Ascending aorta (tissue), 2 donors: ENCODE measurements at places on chromosomes 3 and 15. TPM values are rescaled to one million over a fixed set of nuclear protein-coding genes. Genes with fewer than 3 reads are reported as not detected.
A peak's percentile ranks its signal among the peaks of the same experiment; 100 is the strongest.

KPNA1 gene
- 21.1 TPM for total RNA-seq

GOLGA6L4 gene
- total RNA-seq, result not detected

LRRK1 gene
- 105 TPM for total RNA-seq

GRCh38 chr15:91857772-91858171 is 4.3 kb downstream of the SLCO3A1 start:
- no peaks in the 10 kb centered on the region for H3K36me3 ChIP-seq
- H3K4me1 ChIP-seq, result peaks cover 12% of the 10 kb centered on the region
- H3K27ac ChIP-seq, result no peak overlapping the region

DNA sequence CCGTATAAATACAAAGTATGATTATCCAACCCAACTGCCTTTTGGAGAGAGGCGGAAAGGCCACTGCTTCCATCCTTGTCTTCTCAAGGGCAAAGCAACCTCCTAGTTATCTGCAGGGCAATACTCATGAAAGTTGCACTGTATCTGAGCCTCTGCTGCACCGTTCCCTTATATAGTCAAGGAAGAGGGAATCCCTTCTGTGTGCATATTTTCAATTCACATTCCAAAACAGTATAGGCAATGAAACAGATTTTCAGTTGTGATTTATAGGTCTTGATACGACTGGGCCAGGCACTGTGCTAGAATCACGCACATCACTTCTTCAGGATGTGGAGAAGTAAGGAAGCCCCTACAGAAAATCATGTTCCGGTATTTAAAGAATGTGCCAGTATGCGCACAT is 455.7 kb downstream of the FOXP1 start:
- H3K27me3 ChIP-seq, result no peaks in the 10 kb centered on the region
- no peaks in the 10 kb centered on the region for H3K36me3 ChIP-seq
- peaks cover 7% of the 10 kb centered on the region for H3K4me1 ChIP-seq
- H3K4me3 ChIP-seq, result peak overlapping the region; percentile 49

GRCh38 chr3:38116471-38117162 is 20.3 kb downstream of the ACAA1 start:
- no peaks in the 10 kb centered on the region for H3K4me1 ChIP-seq
- H3K36me3 ChIP-seq, result no peaks in the 10 kb centered on the region
- H3K27me3 ChIP-seq, result no peaks in the 10 kb centered on the region
- H3K27ac ChIP-seq, result no peak overlapping the region
- peak; percentile 50 for DNase-seq

GRCh38 chr3:124773351-124774326 is 43.4 kb downstream of the UMPS start:
- H3K4me3 ChIP-seq, result no peak overlapping the region
- peaks cover 63% of the 10 kb centered on the region for H3K4me1 ChIP-seq
- H3K36me3 ChIP-seq, result peaks cover 14% of the 10 kb centered on the region
- H3K27ac ChIP-seq, result peak overlapping the region; percentile 24
- H3K27me3 ChIP-seq, result no peaks in the 10 kb centered on the region

DNA sequence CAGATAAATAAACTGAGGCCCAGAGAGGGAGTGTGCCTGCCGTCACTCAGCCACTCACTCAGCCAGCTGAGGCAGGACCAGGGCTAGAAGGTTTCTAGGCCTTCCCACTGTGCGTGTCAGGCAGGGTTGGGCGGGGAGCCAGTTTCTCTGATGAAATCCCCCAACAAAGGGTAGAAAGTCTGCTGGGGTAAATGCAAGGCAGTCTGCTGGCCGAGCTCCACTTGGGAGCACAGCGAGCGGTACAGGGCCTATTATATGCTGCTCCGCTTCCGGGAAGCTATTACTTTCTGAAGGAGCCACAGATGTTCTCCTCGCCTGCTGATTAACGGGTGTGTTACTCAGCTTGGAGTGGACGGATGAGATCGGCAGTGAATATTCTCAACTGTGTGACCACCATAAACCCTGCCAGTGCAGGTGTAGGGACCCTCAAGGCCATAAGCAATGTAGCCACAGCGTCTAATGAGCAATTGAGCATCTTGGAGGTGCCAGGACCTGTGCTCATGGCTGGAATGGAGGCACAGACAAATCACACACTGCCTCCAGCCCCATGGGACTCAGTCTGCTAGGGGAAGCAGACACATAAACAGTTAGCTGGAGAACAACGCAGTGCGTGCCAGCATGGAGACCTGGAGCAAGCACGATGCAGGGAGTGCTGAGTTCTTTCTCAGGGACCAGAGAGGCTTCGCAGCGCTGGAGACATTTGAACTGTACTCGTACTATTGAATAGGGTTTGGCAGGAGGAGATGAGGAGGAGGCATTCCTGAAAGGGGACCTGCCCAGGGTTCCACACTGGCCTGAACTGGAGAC is 42.1 kb downstream of the CORO2B start:
- peaks cover 14% of the 10 kb centered on the region for H3K4me1 ChIP-seq
- H3K27me3 ChIP-seq, result no peaks in the 10 kb centered on the region
- H3K36me3 ChIP-seq, result no peaks in the 10 kb centered on the region
- H3K27ac ChIP-seq, result peak overlapping the region; percentile 58

DNA sequence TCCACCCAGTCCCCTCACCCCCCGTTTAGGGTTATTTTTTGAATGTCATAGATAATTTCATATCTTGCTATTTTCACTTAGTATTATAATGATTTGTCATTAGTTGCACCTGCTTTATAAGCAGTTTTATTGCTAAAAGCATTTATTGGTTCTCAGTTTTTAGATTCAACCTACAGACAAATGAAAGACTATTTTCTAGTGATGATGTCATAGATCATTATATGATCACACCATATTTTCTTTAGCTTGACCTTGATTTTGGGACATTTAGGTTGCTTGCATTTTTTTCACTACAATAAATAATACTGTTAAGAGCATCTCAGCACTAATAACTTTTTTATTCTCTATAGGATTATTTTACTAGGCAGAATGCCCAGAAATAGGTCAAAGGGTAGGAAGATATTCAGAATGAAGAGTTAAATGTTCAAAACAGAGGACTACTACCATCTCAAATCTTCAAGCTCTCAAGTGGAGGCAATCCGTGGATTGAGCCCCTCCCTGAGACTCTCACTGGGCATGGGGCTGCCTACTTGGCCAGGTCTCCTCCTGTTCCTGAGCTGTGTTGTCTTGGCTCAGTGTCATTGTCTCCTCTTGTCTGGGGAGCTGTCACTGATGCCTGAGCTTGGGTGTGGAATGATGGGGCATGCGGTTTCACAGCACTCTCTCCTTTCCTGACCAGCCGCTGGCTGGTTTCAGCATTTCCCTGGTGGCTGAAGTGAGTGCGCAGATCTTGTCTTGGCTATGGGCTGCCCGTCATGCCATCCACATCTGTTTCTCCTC is 28.4 kb downstream of the CHCHD6 start:
- H3K4me1 ChIP-seq, result no peaks in the 10 kb centered on the region
- DNase-seq, result no peak
- H3K27ac ChIP-seq, result no peak overlapping the region
- no peak overlapping the region for H3K4me3 ChIP-seq
- H3K27me3 ChIP-seq, result no peaks in the 10 kb centered on the region

DNA sequence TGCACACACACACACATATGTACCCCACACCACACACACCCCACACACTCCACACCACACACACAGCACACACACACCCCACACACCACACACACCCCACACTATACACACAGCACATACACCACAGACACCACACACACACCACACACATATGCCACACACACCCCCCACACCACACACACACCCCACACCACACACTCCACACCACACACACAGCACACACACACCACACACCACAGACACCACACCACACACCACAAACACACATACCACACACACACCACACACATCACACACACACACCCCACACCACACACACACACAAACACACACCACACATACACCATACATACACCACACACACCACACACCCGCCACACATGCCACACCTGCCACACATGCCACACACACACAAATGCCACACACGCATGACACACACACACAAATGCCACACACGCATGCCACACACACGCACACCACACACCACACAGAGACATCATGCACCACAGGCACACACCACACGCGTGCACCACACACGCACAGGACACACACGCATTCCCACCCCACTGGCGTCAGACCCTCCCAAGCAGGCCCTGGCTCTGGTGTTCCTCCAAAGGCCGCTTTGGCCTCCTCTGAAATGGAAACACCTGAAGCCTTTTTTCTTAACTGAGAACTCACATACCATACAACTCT is 15.7 kb downstream of the CHST13 start:
- H3K27ac ChIP-seq, result no peak overlapping the region
- H3K4me3 ChIP-seq, result no peak overlapping the region
- DNase-seq, result no peak
- peaks cover 11% of the 10 kb centered on the region for H3K27me3 ChIP-seq

- no peak overlapping the region for H3K4me3 ChIP-seq
- no peak for DNase-seq
- peaks cover 3% of the 10 kb centered on the region for H3K4me1 ChIP-seq
- no peaks in the 10 kb centered on the region for H3K36me3 ChIP-seq
Observed at GRCh38 chr3:57076422-57076951, 16.0 kb downstream of the SPATA12 start.

GRCh38 chr3:123297627-123297899 is 95.8 kb downstream of the SEC22A start:
- no peaks in the 10 kb centered on the region for H3K4me1 ChIP-seq
- no peaks in the 10 kb centered on the region for H3K27me3 ChIP-seq
- H3K4me3 ChIP-seq, result no peak overlapping the region
- peaks cover 84% of the 10 kb centered on the region for H3K36me3 ChIP-seq

- no peak overlapping the region for H3K4me3 ChIP-seq
- H3K36me3 ChIP-seq, result no peaks in the 10 kb centered on the region
- no peaks in the 10 kb centered on the region for H3K4me1 ChIP-seq
Observed at GRCh38 chr15:42119446-42119760, 25.0 kb upstream of the PLA2G4D start.

- no peaks in the 10 kb centered on the region for H3K36me3 ChIP-seq
- H3K27ac ChIP-seq, result no peak overlapping the region
- DNase-seq, result no peak
- no peaks in the 10 kb centered on the region for H3K27me3 ChIP-seq
Observed at GRCh38 chr15:88998980-88999713, 86.0 kb upstream of the MFGE8 start.

DNA sequence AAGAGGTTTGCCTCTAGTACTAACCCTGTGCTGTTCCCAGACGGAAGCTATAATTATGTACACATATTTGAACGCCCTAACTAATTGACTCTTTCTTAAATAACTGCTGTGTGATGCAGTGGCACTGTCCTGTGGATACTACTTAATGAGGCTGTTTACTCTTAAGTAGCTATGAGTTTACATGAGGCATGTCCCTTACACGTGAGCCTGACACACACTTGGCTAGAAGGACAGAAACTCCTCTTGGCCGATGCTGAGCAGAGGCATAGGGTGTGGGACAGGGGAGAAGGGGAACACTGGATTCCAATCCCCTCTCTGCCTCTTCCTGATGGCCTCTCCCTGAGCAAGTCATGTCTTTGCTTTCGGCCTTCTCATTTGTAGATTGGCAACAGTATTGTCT is 21.9 kb downstream of the EHD4 start:
- no peak for DNase-seq
- H3K27ac ChIP-seq, result peak overlapping the region; percentile 64
- no peak overlapping the region for H3K4me3 ChIP-seq
- H3K4me1 ChIP-seq, result peaks cover 53% of the 10 kb centered on the region

DNA sequence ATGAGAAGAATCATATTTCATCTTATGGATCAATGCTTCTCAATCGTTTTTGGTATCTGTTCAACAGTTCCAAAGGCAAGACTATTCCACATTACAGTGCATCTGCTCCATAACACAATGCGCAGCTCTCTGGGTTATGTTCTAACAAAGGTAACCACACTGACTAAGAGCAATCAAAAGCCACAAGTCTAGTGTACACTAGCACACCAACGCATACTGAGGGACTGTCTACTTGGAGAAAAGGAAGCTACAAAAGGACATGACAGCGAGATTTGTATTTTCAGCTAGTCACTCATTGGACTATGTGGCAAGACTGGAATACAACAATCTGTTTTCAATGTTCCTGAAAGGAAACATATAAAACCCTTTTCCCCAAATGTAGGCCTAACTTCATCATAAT is 35.8 kb downstream of the SETD2 start:
- no peak overlapping the region for H3K4me3 ChIP-seq
- no peak overlapping the region for H3K27ac ChIP-seq
- peaks cover 13% of the 10 kb centered on the region for H3K36me3 ChIP-seq

DNA sequence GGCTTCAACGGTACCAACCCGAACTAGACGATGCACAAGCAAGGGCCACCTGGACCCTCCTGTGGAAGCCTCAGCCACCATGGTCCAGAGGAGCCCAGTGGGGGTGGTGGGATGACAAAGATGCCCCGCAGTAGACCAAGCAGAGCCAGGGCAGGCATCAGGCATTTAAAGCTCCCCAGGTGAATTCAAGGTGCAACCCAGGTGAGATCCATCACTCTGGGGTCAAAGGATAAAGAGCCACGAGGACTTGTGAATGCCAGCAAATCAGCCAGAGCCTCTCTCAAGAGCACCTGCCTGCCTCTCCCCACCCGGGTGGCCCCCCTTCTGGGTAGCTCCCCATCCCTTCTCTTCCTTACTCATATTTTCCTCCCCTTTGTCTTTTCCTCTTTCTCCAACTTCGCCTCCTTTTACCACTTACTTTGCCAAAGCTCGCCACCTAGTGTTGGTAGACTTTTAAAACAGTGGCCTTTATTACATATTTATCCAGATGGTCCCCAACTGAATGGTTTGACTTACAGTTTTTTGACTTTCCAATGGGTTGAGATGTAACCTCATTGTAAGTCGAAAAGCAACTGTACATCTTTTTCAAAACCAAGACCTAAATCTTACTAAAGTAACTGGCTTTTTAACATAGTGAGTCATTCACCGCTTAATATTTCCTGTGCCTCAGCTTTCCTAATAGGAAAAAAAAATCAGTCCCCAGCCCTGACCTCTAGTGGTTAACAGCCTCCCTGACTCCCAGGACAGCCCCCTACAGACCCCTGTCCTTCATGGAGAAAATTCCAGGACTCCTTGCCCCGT is 18.8 kb downstream of the PLA2G4F start:
- H3K4me3 ChIP-seq, result no peak overlapping the region
- no peaks in the 10 kb centered on the region for H3K27me3 ChIP-seq
- no peak for DNase-seq
- H3K36me3 ChIP-seq, result no peaks in the 10 kb centered on the region

- no peaks in the 10 kb centered on the region for H3K27me3 ChIP-seq
- no peak for DNase-seq
- no peak overlapping the region for H3K4me3 ChIP-seq
- H3K36me3 ChIP-seq, result no peaks in the 10 kb centered on the region
- H3K4me1 ChIP-seq, result peaks cover 4% of the 10 kb centered on the region
- H3K27ac ChIP-seq, result no peak overlapping the region
Observed at GRCh38 chr15:98549741-98550140, 98.6 kb upstream of the IGF1R start.

DNA sequence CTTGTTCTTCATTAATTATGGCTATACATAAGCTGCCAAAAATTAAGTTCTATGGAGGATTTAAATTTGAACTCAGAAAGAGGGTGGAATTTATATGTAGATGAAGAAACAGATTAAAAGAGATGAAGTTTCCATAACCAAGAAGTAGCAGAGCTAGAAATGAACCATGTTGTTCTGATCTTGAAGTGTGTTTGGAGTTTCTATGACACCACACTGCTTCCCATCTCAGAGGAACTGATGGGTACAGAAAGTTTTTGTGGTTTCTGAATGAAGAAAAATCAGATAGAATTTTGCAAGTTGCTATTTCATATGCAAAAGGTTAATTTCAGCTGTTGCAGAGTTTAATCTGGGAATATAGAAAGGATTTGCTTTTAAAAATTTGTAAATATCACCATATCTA is 710.3 kb downstream of the PDCD6IP start:
- DNase-seq, result no peak
- no peaks in the 10 kb centered on the region for H3K36me3 ChIP-seq
- H3K27ac ChIP-seq, result no peak overlapping the region
- H3K27me3 ChIP-seq, result no peaks in the 10 kb centered on the region
- no peak overlapping the region for H3K4me3 ChIP-seq
